ENCODE measurements at places on chromosomes 2 and 18.

DNA sequence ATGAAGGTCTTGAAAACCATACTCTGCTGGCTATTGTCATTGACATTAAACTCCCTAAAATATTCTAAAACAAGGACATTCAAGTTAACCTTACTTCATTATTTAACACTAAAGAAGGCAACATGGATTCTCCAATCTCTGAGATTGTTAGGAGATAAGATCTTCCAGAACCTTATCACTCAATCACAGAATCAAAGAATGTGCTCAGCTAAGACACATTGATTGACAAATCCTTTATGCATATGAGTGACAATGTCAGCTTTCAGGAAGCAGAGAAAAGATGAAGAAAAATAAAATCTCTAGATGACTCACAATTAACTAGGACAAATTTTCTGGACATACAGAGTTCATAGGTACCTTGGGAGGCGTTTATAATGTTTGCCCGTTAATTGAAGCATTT lies 787.2 kb downstream of the TSN start:
- DNase-seq: no peak

DNA sequence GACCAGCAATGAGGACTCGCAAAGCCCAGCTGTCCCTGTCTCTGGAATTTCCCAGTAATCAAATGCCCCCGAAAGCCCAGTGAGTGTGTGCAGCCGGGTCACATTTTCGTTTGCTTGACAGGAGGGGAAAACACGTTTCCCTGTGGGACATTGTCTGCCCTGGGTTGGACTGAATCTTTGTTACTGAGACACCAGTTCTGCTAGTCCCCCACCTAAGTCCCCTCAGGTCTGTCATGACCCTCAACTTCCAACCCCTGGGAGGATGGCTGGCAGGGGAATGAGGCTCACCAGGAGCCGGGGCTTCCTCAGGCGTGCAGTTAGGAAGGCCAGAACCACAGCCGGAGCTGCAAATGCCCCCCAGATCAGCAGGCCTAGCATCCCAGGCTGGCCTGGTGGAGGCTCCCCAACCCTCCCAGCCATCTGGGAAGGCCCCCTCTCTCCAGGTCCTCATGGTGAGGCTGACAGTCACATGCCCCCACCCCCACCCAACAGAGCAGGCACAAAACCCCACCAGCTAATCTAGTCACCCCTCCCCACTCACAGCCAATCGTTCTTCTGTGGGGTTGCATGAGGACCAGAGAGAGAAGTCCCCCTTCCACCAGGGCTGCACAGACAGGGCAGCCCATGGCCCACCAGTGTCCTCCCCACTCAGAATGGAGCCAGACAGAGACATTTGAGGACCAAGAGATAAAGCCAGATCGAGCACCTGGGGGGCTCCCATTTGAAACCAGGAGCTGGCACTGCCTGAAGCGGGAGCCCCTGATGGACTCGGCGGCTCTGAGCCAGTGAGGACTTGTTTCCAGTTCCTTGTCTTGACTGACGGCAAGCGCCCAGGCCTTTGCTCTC lies 33.6 kb downstream of the CYP26B1 start:
- DNase-seq: no peak

- DNase-seq: no peak
These were observed 6.8 kb downstream of the RAB12 start for GRCh38 chr18:8616028-8616401.

GRCh38 chr2:33146102-33146501 lies 199.3 kb downstream of the LTBP1 start:
- no peak for DNase-seq

- DNase-seq: no peak
These were observed 56.0 kb upstream of the NFU1 start for GRCh38 chr2:69493268-69493667.

DNA sequence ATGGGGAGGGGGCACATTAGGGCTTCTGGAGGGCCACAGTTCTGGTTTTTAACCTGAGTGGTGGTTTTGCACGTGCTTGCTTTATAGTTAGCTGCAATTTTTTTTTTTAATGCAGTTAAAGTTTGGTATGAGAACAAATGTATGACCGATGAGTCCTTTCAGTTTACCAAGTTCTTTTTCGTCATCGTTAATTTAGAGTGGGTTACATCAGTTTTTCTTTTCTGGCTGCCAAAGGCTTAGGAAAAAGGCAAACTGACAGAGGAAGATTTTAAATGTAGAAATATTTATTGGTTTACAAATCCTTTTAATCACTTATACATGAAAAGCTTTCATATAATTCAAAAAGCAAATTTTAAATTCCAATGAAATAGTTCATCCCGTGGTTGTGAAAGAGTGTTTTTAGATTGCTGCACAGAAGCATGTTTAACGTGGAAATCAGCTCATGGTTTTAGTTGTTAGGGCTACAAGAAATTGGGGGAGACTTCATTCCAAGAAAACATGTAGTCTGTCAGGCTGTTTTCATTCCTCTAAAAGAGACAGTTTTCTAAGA lies 82.9 kb downstream of the MSH2 start:
- DNase-seq: no peak

- DNase-seq: peak; percentile 59
These were observed 22.1 kb downstream of the ABHD3 start for GRCh38 chr18:21682371-21683051.

- DNase-seq: no peak
These were observed 241.6 kb downstream of the CDCA7 start for GRCh38 chr2:173596244-173596643.

DNA sequence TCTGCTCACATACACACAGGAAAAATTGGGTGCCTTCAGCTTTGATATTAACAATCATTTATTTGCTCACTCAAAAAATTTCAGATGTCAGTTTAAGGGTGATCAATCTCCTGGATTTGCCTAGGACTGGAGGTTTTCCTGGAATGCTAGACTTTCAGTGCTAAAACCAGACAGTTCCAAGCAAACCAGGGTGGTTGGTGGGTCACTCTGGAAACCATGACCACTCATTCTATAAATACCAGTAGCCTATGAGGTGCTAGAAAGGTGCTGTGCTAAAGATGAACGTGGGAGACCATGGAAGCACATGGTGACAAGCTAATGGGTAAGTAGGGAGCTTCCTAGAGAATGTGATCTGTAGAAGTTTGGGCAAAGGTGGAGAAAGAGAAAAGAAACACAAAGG lies 25.4 kb upstream of the STPG4 start:
- no peak for DNase-seq

DNA sequence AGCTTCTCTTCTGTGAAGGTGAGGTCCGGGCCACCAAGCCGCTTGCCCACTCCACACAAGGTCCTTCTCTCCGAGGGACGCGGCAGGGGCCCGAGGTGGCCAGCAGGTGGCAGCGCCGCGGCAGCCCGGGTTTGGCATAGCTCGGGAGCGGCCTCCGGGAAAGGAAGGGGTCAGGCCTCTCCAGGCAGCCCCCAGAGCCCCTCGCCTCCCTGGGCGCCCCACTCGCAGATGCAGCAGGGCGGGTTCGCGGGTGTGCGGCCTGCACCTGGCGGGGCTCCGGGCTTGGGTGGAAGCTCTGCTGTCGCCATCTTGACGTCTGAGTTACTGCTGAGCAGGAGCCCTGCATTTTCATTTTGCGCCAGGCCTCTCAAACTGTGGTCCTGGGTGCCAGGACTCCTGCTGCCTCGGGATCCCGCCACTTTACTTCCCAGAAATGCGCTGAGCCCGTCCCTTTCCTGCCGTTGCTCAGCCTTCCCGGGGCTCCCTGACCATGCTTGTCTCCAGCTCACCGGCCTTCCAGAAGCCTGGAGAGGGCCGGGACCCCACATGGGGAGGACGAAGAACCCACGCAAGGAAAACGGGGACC lies 18.6 kb upstream of the NCL start:
- peak; percentile 72 for DNase-seq

- no peak for DNase-seq
These were observed 58.3 kb downstream of the FBXO36 start for GRCh38 chr2:229980431-229981184.

DNA sequence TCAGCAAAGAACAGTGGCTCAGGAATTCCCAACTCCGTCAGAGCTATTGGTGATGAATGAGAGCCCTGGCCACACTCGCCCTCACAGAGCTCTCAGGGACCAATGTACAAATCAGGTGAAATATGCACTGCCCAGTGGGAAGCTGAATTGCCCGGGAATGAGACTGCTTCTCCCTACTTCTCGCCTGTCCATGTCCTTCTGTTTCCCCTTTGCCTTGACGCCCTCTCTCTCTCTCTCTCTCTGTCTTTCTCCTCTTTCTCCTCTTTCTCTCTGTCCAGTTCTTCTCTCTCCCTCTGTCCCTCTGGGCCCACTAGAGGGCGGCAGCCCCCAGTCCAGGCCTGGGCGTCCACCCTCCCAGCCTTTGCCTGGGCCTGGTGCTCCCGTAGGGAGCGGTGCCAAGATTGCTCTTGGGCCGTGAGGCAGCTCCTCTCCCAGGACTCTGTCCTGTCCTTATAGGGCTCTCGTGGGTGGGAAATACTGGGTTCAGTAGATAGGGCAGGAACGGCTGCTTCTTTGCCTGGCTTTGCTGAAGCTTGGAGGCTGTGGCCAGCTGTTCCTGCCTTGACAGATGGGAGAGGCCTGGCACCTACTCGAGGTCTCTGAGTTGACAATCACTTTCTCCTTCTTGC lies 28.4 kb upstream of the PUM2 start:
- peak; percentile 11 for DNase-seq

DNA sequence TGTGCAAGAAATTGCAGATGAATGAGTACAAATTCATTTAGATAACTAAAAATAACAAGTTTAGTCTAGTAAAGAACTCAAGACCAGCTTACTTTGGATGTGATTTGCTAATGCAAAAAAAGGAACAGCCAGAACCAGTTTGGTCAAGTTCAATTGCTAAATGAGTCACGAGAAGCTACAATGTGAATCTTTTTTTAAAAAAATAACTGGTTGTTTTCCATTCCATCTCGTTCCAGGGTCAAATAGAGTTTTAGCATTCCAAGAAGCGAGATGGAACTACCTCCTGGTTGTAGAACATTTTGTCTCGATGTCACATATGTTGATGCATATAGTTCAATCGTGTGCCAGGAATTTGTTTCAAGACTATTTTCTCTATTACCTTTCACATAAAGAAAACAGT lies 65.0 kb upstream of the IKZF2 start:
- no peak for DNase-seq

- DNase-seq: no peak
These were observed 10.0 kb downstream of the PRELID3A start for GRCh38 chr18:12417687-12418086.

DNA sequence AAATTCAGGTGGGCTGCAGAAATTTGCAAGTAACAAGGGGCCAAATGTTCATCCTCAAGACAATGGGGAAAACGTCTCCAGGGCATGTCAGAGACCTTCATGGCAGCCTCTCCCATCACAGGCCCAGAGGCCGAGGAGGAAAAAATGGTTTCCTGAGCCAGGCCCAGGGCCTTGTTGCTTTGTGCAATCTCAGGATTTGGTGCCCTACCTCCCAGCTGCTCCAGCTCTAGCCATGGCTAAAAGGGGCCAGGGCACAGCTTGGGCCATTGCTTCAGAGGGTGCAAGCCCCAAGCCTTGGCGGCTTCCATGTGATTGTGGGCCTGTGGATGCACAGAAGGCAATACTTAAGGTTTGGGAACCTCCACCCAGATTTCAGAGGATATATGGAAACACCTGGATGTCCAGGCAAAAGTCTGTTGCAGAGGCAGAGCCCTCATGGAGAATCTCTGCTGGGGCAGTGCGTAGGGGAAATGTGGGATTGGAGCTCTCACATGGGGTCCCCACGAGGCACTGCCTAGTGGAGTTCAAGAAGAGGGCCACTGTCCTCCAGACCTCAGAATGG lies 29.2 kb downstream of the RPRD1A start:
- DNase-seq: no peak

GRCh38 chr18:13499803-13500202 lies 226.6 kb downstream of the FAM210A start:
- DNase-seq: no peak

DNA sequence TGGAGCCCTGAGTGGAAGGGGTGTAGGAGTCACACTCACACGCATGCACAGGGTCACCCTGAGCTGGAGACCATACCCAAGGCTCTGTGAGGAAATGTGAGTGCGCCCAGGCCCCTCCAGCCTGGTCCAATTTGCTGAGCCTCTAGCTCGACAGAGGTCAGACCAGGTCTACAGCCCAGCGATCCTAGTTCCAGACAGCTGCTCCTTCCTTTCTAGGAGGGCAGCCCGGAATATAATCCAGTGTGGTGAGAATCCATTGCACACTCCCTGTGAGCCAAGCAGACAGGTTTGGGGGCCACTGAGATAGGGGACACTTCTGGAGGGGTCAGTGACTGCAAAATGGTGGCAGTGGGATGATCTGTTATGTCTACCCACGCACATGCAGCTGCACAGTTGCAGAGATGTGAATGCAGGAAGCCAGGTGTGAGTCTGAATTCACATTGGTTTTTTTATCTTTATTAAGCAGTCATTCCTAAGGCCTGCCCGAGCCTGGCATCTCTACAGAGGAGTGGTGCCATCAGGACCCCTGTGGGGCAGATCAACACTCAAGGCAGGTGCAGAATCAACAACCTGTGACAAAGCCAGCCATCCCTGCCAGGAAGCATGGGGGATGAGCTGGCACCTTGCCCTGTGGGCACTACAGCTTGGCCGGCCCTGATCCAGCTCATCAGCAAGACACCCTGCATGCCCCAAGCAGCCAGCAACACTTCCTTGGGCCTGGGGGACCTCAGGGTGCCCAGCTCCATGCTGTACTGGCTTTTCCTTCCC lies at the start of gene GPR148:
Gene GPR148 (plus strand): TSS at position 522 of the 768 bp plus-strand sequence. CDS start 82 bp downstream, at position 604.
- DNase-seq: no peak
